ENCODE measurements at places on chromosomes 16 and 17.
A peak's percentile ranks its signal among the peaks of the same experiment; 100 is the strongest.

GRCh38 chr17:60656499-60656898 lies 21.2 kb upstream of the BCAS3 start:
- DNase-seq = no peak

- no peak for DNase-seq
These were observed 5.2 kb downstream of the ITPRIPL2 start for GRCh38 chr16:19118938-19119431.

- DNase-seq = no peak
These were observed 204.9 kb downstream of the PRKCA start for GRCh38 chr17:66507103-66507923.

DNA sequence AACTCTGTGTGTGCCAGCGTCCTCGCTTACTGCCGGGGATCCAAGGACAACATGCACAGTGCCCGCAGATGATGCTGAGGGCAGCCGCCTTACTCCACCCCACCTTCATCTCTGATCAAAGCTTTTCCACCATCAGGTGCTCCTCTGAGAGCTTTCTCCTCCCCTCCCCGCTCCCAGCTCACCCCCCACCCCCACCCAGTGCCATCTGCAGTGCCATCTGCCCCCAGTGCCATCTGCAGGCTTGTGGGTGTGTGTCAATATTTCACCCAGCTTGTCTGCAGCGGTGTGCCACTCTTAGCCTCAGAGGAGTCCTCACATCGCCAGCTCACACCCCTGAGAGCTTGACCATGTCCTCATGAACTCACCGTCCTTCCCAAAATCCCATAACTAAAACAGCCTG lies 98.2 kb upstream of the NOL11 start:
- no peak for DNase-seq

GRCh38 chr17:51056813-51057510 lies 63.7 kb downstream of the SPAG9 start:
- no peak for DNase-seq

- no peak for DNase-seq
These were observed 20.1 kb upstream of the TAOK1 start for GRCh38 chr17:29369831-29370735.

DNA sequence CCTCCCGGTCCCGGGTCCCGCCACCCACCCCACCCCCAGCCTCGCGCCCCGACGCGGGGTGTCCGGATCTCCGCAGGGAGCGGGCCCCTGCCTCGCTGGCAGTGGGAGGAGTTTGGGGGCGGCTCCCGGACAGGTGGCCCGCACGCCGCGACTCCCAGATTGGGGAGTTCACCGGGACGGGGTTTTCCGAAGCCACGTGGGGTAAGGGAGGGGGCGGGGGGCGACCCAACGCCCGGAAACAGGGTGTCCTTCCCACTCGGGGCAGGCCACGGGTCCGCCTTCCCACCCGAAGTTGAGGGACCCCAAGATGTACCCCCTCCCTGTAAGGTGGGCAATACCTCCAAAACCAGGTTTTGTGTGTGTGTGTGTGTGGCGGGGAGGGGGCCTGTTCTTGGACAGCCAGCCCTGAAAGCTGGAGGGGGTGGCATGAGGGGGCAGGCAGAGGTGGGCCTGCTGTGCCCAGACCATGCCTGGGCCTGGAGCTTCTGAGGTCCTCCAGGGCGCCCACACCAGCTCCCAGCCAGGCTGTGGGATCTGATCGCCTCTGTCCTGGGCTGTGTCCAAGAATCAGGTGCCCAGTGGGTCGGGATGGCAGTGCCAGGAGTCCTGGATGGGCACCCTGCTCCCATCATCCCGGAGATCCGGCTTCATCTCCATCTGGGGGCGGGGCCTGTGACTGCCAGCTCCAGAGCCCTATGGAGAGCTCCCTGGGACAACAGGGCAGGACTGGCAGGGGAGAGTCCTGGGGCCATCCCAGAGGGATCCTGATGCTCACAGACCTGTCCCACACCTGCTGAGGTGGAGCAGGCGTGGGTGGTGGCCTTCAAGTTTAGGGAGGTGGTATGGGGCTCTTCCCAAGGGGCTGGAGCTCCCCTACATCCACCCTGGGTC lies 767 bp downstream of the SYNGR2 start:
- DNase-seq = peak; percentile 63

- no peak for DNase-seq
These were observed 134.0 kb upstream of the IRX6 start for GRCh38 chr16:55189682-55190636.

- DNase-seq = no peak
These were observed 72.9 kb downstream of the METRNL start for GRCh38 chr17:83152227-83152744.

GRCh38 chr17:1521086-1521640 lies 4.8 kb upstream of the INPP5K start:
- DNase-seq = no peak

- DNase-seq = no peak
These were observed 3.3 kb downstream of the GALNS start for GRCh38 chr16:88853325-88853941.

DNA sequence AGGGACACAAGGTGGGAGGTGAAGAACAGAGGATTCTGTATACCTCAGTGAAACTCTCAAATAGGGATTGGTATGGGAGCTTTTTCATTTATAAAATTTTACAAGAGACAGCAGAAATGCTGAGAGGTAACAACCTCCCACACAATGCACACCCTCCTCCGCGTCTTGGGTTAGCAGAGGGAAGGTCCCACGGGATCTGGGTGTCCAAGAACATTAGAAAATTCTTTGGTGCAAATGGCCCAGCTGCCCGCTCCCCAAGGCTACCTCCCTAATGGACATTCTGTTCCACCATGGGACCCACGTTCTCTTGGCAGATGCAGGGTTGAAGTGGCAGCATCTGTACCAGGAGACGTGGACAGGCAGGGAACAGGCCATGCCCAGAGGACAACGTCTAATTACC lies 22.5 kb downstream of the GPR139 start:
- DNase-seq = no peak

DNA sequence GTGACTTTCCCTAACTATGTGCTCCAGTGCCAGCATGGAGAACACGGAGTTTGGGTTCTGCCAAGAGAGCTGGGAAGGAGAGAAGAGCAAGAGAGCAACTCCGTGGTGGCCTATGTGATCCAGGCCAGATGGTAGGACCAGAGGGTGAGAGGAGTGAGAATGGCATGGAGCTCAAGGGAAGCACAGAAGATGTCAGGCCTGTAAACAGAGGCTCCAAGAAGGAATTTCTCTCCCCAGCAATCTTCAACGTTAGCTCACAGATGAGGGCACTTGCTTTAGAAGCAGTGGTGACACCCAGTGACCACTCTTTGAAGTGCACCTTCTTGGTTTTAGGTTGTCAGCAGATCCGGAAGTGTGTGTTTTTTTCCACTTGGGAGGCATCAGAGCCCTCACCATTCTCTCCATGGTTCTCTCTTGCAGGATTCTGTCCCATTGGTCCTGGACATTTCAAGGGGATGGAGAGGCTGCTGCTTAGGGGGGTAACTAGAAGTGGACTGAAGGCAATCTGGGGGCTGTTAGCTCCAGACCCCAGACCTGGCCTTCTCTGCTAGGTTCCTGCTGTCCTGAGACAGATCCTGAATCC lies 18.1 kb upstream of the TMEM98 start:
- DNase-seq = peak; percentile 30

- DNase-seq = no peak
These were observed 1.1 kb downstream of the MLYCD start for GRCh38 chr16:83899978-83900377.

- DNase-seq = no peak
These were observed 66.3 kb downstream of the MRC2 start for GRCh38 chr17:62693616-62694409.

DNA sequence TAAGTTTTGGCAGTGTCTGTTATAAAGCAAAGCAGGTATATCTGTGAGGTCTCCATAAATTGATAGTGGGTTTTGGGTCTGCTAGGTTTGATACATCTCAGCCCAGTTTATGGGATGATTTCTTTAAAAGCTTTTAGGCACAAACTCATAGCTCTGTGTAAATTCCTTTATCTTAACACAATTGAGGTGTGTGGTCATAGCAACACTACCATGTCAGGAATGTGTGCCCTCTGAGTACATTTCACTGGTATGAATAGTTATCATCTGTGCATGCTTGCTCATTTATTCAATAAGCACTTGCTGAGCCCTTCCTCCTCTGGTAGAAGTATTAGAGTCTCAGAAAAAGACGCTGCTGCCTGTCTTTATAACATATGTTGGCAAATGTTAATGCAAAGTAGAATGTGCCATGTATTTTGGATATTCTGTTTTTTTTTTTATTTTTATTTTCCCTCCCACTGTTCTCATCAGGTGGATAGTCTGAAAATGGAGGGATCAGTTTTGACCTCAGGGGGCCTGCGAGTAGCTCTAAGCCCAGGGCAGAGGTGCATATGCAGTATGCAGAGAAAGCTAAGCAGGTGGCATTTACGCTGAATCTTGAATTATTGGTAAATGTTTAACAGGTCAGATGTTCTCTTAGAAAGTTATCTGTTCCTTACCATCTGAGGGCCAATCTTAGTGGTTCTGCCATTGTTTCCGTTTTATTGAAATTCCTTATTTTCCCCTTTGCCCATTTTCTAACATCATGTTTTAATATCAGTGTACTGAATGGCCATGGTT lies 90.7 kb downstream of the WNT3 start:
- DNase-seq = no peak

- DNase-seq = no peak
These were observed 1.4 kb upstream of the PIK3R5 start for GRCh38 chr17:8966926-8967325.

GRCh38 chr16:17691106-17691898 lies 220.5 kb upstream of the XYLT1 start:
- DNase-seq = no peak

DNA sequence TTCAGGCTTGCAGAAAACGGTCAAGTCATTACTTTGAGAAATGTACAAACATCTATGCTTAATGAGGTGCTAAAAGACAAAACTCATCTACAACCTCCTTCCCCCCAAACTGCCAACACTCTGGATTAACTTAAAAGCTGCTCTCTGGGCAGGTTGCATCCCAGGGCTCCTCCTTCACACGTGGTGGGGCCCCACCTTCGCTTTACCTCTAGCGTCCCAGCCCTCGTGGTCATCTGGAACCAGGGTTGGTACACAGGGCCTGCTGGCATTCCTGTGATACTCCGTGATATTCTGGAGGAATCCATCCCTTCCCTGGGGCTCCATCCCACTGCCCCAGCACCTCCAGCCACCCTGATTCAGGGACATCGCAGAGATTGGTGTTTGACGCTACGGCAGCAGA lies 4.8 kb downstream of the METRNL start:
- no peak for DNase-seq

GRCh38 chr16:68744744-68745280 lies 7.7 kb downstream of the CDH1 start:
- DNase-seq = no peak

DNA sequence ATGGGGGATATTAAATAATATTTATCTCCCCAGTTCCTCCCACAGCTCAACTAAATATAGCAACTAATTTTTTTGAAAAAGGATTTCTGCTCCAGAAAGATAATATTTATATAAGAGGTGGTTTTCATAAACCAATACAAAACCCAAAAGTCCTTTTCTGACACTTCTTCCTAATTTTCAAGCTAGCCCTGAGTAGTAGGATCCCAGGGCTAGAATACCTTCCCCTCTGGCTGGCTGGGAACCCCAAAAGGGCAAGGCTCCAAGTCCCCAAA lies 1.3 kb downstream of the ATP2A3 start:
- DNase-seq = no peak

- DNase-seq = no peak
These were observed 29.7 kb downstream of the TIMM22 start for GRCh38 chr17:1026599-1026975.

DNA sequence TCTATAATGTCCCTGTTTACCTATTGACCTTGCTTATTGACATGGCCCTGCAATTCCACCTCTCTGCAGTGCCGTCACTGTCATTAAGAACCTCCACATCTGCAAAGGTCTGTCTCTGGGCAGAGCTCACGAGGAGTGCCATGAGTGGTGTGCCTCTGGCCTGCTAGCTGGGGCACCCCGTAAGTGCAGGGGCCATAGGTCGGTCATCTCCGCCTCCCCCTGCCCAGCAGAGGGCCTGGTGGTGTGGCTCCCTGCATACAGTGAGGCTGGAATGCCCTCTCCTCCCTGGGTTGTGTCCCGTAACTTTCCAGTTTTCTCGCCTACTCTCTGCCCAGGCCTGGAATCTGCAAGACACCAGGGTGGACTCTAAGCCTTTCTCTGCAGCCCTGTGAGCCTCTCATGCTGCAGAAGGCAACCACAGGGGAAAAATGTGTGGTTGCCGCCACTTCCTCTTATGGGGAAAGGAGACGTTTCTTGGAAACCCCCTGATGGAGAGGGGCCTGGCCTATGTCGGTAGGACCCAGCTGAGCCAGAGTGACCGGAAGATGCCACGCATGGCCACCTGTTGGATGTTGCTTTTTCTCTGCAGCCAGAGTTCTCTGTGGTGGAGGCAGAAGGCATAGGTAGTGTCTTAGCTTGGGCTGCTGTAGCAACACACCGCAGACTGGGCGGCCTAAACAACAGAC lies 2.7 kb upstream of the SNX20 start:
- DNase-seq = peak; percentile 56

- DNase-seq = no peak
These were observed 9.6 kb upstream of the APPBP2 start for GRCh38 chr17:60535382-60536279.

Measured in GM12892 (cell line).